Cerebellum (tissue), 4 donors: ENCODE measurements at places on chromosomes 1 and 21. TPM values are rescaled to one million over a fixed set of nuclear protein-coding genes. Genes with fewer than 3 reads are reported as not detected.

Gene PTAFR
- 2.6 TPM for total RNA-seq

Gene C1orf53
- total RNA-seq = 0.82 TPM

Gene AADACL3
- not detected for total RNA-seq

Gene ENAH
- total RNA-seq = 78.0 TPM

DNA sequence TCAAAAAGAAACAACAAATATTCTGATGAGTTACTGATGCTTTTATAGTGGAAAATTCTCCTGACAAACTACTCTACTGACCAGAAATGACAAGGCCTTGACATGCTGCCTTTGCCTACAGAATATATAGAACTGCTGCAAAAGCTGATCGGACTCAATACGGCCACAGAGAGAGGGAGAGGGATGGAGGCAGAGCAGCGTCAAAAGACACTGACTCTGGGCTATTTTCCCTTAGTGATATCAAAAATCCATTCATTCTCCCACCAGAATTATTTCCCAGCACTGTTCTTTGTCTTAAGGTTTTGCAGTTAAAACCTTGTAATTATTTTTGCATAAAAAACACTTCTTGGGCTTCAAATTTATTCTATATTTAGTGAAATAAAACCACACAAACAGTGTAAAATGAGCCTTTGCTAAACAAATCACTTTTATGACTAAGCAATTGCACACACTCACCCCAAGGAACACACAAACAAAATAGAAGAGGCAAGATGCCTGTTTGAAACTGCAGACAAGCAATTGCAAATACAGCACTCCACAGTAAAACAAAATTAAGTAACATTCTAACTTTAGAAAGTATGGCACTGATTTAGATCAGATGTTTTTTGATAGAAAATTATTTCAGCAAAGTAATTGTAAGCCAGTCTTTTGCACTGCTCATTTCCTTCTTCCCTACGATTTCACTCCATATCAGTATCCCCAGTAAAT, 1036.4 kb downstream of the ADGRL2 start:
- no peak for DNase-seq

DNA sequence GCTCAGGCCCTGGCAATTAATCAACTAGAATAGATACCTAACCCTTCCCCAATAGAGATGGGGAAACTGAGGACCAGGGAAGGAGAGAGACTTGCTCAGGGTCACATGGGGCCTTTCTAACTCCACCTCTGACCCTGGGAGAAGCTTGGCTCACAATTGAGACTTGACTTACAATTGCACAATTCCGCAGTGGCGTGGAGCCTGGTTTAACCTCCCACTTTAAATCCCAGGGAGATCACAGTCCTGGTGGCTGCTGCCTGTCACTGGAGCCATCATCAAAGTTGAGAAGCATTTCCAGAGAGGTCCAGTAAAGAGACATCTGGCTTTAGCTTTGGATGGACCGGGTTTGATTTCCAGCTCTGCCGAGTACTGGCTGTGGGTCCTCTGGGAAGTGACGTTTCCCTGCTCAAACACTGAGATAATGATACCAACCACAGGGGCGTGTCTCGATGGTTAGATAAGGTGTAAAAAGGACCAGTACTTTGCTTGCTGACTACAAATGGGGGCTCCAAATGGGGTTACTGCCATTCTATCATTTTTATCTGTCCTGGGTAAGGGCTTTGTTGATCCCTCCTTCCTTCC, 39.3 kb downstream of the TRIM62 start:
- DNase-seq = no peak

DNA sequence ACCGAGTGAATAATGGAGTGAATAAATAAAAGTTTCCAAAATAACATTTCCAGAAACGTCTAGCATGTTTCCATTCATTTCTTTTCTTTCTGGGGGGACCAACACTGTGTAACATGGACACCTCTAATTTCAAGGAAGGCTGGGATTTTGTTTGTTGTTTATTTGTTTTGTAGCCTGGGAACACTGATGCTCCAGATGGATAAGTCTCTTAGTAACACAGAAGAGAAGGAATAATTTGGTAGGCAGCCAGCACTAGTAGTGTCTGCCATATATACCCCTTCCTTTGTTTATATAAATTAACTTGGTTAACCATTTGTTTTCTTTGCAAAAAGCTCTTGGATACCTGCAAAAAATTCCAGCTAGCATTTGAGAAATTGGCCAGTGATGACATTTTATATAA, 411.4 kb upstream of the DEPDC1 start:
- no peak for DNase-seq

GRCh38 chr1:8643542-8644536, 173.6 kb downstream of the RERE start:
- DNase-seq = no peak

- no peak for DNase-seq
Measured at GRCh38 chr21:23445307-23445706, 2162.0 kb downstream of the MRPL39 start.

- no peak for DNase-seq
Measured at GRCh38 chr21:34928637-34929036, 120.5 kb downstream of the RUNX1 start.

- DNase-seq = no peak
Measured at GRCh38 chr1:214550857-214551435, 456 bp downstream of the PTPN14 start.

DNA sequence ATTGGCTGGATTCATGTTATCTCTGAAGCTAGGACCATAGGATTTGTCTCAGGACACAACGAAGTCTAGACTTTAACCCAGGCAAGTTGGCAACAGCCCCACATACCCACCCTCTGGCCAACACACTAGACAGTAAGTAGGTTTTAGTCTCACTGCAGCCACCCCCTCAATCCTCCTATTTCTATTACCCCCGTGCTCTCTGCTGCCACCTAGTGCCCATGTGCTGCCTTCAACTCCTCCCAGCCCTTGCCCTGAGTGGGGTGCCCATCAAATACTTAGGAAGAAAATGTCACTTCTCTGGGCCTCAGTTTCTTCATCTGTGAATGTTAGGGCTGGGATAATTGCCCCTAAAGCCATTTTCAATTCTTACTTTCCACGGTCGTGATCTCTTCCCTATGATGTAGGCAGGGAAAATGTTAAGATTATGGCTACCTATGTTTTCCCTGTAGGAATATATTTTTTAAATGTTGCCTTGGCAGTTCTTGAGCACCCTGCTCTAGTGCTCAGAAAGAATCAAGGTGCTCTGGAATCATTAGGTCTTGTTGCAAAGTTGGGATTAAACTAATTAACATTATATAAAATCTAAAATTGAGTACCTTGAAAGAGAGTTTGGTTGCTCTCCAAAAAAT, 213.0 kb downstream of the LMX1A start:
- DNase-seq = no peak
